ENCODE measurements at places on chromosomes 2 and 18.

DNA sequence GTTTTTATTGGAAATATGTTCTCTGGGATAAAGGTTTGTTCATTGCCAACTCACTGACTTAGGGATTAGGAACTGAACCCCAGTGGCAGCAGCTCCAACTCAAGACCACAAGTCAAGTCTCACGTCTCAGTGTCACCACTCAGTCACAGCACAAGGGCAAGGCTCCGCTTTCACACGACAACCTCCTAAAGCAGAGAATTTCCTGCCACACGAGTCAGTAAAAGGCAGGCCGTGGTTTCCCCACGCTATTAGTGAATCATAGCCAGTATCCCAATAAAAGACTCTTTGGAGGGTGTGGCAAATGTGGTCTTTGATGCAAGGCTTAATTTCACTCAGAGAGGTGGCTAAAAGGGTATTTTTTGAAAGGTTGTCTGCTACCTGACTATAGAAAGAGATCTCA, 57.6 kb downstream of the PIEZO2 start:
- no peak for DNase-seq

DNA sequence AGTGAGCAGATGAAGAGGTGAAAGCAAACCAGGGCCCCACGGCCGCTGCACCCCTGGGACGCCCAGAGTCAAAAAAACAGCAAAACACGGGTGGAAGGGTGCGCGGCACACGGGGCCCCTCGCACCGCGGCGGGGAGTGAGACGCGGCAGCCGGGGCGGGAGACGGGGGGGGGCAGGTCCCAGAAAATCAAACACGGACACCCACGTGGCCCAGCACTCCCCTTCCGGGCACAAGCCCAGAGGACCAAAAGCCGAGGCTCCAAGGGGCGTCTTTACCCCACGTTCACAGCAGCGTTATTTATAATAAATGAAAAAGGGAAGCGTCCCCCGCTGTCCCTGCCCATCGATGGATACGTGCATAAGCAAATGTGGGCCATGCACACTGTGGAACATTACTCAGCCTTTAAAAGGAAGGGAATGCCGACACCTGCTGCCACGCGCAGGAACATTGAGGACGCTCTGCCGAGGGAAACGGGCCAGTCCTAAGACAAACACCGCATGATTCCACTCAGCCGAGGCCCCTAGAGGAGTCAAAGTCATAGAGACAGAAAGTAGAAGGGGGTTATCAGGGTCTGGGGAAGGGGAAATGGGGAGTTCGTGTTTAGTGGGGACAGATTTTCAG, 677 bp upstream of the COPS9 start:
- no peak for DNase-seq

- DNase-seq = no peak
These were observed 65.5 kb downstream of the DGKD start for GRCh38 chr2:233419602-233420391.

GRCh38 chr2:17179145-17179808, 339.0 kb downstream of the RAD51AP2 start:
- DNase-seq = no peak

- DNase-seq = no peak
These were observed 18.5 kb upstream of the SEMA4C start for GRCh38 chr2:96888072-96889011.

DNA sequence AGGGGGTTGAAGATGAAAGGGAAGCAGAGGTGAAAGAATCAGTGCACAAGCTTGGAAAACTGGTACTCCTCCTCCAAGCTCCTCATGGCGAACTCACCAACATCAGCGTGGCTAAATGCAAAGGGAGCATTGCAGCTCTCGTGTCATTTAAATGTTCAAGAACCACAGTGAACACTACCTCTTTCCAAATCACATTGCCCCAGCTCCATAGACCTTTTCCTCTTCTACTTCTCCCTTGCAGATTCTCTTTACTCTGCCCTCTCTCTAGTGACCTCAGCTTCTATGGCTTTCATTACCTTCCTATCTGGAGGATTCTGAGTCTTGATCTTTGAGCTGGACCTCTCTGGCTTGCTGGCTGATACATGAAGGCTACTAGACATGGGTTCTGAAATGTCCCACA, 14.3 kb downstream of the EPB41L3 start:
- DNase-seq = no peak

DNA sequence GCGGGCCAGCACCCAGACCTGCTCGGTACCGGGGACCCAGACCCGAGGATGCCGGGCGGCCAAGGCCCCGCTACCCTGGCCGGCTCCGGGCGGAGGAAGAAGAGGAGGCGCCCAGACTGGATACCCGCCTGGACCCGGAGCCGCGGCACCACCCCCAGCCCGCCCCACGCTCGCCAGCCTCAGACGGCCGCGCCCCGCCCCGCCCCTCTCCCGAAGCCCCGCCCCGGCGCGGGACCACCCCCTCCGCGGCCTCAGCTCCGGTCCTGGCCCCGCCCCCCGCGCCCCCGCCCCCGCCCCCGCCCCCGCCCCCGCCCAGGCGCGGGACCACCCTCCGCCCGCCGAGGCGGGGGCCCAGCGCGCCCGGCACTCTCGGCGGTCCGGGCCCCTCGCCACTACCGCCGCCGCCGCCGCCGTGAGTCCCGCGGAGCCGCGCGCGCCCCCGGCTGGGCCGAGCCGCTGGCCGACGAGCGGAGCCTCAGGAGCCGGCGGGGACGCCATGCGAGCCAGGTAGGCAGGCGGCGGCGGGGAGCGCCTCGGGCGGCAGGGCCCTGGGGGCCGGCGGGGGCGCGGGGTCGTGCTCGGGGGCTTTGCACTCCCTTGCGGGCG, at the start of gene SH3BP4:
Gene SH3BP4, plus strand, starts transcription at position 354 of the 606 bp plus-strand sequence. CDS start 82,986 bp downstream, outside the sequence.
- no peak for DNase-seq

DNA sequence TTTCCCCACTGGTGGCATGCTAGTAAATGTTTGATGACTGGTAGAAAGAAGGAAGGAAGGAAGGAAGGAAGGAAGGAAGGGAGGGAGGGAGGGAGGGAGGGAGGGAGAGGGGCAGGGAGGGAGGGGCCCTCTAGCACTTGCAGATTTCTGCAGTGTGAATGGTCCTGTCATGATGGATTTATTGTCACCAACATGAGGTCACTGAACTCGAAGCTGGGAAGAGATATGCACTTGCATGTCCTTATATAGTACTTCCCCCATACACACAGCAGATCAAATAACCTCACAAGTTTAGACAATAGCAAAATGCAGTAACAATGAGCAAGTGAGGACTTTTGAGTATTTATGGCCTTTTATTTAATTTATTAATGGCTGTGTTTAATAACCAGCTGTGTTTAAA, 44.5 kb upstream of the CXCR4 start:
- DNase-seq = no peak

GRCh38 chr18:52219102-52219501, 120.9 kb upstream of the DCC start:
- DNase-seq = no peak

GRCh38 chr18:48581206-48581605, 42.4 kb downstream of the CTIF start:
- no peak for DNase-seq

- no peak for DNase-seq
These were observed 31.3 kb downstream of the PTPN2 start for GRCh38 chr18:12852566-12853315.

DNA sequence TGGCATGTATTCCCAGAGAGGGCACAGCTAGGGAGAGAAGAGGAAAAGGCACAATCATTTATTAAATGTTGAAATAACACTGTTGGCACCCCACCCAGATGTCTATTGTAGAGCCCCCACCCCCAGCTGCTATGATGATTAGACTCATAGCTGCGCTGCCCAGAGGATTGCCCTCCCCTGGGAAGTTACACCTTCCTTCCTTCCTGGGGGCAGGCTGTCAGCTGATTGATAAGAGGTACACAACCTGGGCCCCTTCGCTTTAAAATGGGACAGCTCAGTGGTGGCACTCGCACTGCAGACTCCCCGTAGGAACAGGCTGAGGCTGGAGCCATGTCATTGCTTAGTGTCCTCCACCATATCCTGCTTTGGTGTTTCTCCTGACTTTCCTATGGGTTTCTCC, 18.1 kb downstream of the TEX51 start:
- DNase-seq = no peak

DNA sequence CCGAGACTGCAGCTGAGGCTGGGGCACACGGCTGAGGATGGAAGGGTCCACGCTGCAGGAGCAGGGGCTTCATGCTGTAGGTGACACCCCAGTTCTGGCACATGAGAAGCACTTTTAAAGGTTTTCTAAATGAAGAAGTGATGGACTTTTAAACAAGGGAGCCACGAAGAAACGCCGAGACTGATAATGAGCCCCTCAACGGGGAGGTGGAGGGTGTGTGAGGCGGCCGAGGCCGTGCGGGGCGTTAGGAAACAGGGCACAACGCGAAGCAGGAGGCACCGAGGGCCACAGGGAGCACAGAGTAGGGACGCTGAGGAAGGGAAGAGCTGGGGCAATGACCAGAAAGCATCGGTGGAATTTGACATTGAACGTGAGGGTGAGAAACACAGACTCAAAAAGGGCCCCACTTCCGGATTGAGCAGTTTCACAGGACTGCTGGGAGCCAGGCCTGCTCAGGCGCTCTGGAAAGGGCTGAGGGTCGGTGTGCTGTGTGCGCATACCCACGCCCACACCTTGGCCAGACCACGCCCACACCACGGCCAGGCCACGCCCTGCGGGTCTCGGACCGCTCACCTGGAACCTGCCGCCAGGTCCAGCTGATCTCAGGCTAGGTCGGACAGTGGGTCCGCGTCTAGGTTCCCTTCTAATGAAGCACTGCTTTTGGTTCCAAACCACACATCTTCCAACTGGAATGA, 115.7 kb downstream of the GYPC start:
- no peak for DNase-seq

DNA sequence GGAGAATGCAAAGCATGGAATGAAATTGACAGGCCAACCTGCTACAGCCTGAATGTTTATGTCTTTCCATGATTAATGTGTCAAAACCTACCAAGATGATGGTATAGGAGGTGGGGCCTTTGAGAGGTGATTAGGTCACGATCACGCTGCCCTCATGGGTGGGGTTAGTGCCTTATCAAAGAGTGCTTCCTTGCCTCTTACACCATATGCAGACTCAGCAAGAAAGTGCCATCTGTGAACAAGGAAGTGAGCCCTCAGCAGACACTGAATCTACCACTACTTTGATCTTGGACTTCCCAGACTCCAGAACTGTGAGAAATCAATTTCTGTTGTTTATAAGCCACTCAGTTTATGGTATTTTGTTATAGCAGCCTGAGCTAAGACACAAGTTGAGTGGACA, 147.5 kb upstream of the BCL2L11 start:
- no peak for DNase-seq

DNA sequence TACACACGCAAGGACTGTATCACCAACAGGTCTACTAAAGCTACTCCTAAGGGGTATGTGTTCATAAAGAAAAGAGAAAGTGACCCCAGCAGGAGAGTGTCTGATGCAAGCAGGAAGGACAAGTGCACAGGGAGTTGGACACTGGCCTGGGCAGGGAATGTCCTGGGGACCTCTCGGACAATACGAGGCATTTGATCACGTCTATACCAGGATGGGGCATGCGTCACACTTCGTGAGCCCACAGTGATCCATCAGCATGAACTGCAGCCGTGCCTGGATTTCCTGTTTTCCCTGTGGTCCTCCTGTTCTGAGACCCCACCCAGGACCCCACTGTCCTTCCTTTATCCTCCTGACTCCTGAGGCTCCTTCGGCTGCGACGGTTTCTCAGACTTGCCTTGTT, 113.9 kb downstream of the HDAC4 start:
- DNase-seq = no peak

- DNase-seq = no peak
These were observed 22.7 kb upstream of the DSC1 start for GRCh38 chr18:31185186-31185950.

DNA sequence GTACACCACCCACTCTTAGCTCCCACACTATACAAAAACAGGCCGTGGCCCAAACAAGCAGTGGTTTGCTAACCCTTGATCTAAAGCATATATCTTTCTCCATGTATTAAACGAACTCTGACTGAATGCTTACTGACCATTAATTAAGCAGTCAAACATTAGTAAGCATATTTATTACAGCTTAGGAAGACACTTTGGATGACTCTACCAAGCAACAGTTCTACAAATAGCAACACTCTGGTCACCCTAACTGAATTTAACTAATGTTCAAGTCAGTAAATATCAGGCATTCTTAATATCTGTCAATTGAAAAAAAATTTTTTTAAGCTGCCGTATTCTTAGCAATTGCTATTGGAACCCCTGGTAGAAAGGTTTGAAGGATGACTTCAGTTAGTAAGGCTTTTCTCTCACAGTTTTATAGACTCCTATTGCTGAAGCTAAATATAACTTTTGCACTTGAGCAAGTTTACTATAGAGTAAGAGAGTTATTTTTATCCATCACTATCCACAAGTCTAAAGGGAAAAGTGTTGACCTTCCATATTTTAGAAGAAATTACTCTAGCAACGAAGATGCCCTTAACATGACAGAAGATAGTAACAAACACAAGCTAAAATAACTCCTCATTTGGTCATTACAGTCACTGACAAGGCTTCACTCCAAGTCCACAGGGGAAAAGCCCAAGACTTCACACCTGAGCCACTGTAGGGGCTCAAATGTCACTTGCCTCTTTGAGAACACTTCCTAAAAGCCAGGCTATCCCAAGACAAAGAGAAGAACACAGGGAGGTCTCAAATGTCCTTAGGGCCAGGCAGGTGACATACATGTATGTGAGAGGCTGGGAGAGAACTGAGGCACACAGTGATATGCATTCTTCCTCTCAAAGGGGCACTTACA, 74.4 kb downstream of the RTN4 start:
- no peak for DNase-seq

DNA sequence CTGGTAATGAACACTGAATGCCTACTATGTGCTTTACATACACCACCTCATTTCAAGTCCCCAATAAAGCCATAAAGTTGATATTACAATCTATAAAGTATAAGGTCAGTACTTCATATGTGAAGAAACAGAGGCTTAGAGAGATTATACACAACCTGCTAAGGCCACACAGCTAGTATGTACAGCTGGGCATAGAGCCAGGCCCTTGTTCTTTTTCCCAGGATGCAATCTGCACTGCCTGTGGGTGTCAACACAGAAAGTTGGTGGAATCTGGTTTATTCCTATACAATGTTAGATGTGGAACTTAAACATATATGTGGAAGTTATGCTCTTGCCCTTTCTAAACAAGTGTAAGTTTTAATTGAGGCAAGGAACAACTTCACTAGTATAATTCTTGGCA, 32.8 kb downstream of the INSIG2 start:
- DNase-seq = no peak

GRCh38 chr2:47946593-47946992, 40.3 kb upstream of the FBXO11 start:
- no peak for DNase-seq

DNA sequence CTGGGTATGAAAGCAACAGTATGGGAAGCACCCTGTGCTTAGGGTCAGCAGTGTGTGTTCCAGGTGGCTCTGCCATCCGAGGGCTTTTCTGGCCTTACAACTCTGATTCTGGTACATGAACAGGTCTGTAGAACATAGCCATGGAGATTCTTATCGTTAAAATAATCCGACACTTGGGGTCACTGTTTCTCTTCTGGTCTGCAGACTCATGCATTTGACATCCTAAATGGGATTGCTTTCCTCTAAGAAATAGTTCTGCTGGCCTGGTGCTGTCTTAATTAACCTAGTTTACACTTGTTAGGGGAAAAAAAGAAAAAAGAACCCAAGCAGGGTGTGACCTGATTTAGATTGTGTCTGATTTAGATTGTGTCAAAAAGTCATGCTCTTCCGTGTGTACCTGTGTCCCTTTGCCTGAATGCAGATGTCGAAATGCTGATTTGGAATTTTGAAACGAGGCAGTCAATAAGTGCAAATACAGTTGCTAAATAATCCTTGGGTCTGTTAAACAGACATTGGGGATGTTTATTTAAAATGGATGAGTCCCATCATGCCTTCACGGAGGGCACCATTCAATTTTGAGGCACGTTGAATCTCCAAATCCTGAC, 59.6 kb downstream of the TRPM8 start:
- DNase-seq = no peak

Measured in KG1 (cell line).